ENCODE measurements at places on chromosomes 2 and 18. TPM values are rescaled to one million over a fixed set of nuclear protein-coding genes. Genes with fewer than 3 reads are reported as not detected.

RNF144A gene
- polyA plus RNA-seq, result 56.4 TPM

UPP2 gene
- polyA plus RNA-seq, result 10.6 TPM

DSC3 gene
- polyA plus RNA-seq, result 1.6 TPM

PLA2R1 gene
- 72.6 TPM for polyA plus RNA-seq

DNA sequence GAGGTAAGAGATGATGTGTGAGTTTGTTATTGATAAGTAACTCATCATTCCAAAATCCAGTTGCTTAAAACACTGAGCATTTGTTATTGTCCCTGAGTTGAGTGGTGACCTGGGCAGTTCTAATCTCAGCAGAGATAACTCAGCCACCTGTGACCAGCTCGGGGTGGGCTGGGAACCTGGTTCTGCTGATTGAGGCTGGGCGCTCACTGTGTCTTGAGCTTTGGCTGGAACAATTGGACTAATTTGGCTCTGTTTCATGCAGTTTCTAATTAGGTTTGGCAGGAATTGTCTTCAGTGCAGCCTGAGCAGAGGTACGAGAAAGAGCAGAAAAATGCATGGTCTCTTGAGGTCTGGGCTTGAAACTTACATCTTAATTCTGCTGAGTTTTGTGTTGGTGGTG is 144.7 kb downstream of the RNF144A start:
- no peak for DNase-seq

GRCh38 chr18:45222180-45222579 is 393.1 kb upstream of the SLC14A2 start:
- no peak for DNase-seq

- no peak for DNase-seq
These were observed 100.5 kb downstream of the SPTBN1 start for GRCh38 chr2:54556621-54557121.

- DNase-seq, result no peak
These were observed 1208.8 kb upstream of the LRRTM1 start for GRCh38 chr2:81513328-81513727.

GRCh38 chr2:190678444-190679162 is 29.7 kb downstream of the NAB1 start:
- DNase-seq, result no peak

DNA sequence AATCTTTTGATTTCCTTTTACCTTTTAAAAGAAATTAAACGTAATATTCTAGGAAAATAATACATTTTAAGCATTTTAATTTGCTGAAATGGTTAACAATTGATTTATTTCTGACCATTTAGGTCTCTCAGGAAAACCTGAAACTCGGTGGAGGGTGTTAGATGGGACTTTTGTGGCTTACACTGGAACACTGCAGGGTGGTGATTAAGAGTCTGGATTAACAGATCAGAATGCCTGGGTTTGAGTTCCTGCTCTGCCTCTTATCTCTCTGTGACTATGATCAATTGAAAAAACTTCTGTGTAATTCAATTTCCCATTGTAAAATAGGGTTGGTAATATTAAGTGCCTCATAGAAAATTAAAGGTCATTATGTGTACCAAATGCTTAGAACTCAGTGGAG is 168.7 kb downstream of the UBE2E3 start:
- DNase-seq, result no peak

- no peak for DNase-seq
These were observed 11.9 kb downstream of the TYW5 start for GRCh38 chr2:199943373-199943772.

- no peak for DNase-seq
These were observed 948 bp upstream of the GATA6 start for GRCh38 chr18:22168360-22168921.

GRCh38 chr2:222307978-222308730 is 9.4 kb upstream of the PAX3 start:
- no peak for DNase-seq

GRCh38 chr18:23723121-23723520 is 33.9 kb downstream of the LAMA3 start:
- DNase-seq, result no peak

DNA sequence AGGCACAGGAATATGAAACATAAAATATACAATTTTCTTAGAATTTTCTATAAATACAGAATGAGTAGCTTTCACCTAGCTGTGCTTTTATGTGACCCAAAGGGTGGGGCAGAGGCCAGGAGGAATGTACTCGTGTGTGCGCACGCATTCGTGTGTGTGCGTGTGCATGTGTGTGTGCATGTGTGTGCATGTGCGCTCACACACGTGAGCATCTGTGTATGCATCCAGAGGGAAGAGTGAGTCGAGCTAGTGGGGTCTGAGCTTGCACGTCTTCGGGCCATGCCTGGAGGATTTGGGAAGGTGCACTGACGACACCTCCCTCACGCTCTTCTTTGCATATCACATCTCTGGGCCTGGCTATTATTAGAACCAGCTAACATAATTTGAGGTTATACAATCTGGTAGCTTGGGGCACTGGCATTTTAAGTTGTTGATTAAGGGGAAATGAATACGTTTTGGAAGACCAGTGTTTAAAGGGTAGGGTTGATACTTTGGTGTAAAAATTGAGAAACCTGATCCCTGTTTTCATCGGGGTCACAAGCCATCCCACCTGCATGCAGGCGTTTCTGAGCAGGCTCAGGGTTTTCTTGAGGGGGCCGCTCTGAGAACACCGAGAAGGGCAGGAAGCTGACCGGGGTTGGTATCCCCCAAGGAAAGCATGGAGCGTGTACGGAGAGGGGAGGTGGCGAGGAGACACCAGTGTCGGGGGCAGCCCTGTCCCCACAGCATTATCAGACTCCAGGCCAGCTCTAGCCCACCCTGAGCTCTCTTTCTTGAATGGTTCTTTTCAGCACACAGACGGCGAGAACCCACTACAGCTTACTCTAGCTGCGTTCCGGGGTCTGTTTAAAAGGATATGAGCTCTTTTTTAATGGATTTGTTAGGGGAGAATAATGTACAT is 85.3 kb downstream of the LRRFIP1 start:
- no peak for DNase-seq

GRCh38 chr2:44010266-44010665 is 14.5 kb upstream of the LRPPRC start:
- DNase-seq, result no peak

DNA sequence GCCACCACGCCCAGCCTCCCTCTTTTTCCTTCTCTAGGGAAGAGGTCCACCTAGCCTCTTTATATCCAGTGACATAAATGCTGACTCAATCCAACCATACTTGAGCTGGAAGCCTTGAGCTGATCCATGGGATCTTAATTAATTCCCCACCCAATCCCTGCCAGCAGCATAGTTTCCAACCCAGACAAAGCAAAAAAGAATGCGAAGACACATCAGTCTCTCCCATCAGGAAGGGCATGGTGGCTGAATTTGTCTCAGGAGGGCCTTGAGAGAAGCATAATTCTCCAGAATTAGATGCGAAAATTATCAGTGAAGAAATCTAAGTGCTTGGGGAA is 22.5 kb downstream of the CASP10 start:
- DNase-seq, result no peak

- no peak for DNase-seq
These were observed 64.6 kb downstream of the MBD2 start for GRCh38 chr18:54159906-54160305.

All from left renal cortex interstitium (tissue), 4 donors.